ENCODE measurements at places on chromosomes 5 and 9. TPM values are rescaled to one million over a fixed set of nuclear protein-coding genes. Genes with fewer than 3 reads are reported as not detected.

IFNA2 gene
- total RNA-seq: not detected

MCTP1 gene
- 12.5 TPM for total RNA-seq

DDX4 gene
- not detected for total RNA-seq

MYORG gene
- 18.5 TPM for total RNA-seq

LCP2 gene
- 15.0 TPM for total RNA-seq

CD180 gene
- 0.81 TPM for total RNA-seq

PCDHGC3 gene
- 31.4 TPM for total RNA-seq

CBY3 gene
- not detected for total RNA-seq

FBP2 gene
- not detected for total RNA-seq

SLIT3 gene
- total RNA-seq: 32.2 TPM

PLAC8L1 gene
- not detected for total RNA-seq

GRCh38 chr9:94560237-94560636 lies 5.4 kb downstream of the PCAT7 start:
- H3K27me3 ChIP-seq: no peaks in the 10 kb centered on the region
- H3K27ac ChIP-seq: no peak overlapping the region
- no peak overlapping the region for H3K4me3 ChIP-seq
- no peaks in the 10 kb centered on the region for H3K36me3 ChIP-seq

DNA sequence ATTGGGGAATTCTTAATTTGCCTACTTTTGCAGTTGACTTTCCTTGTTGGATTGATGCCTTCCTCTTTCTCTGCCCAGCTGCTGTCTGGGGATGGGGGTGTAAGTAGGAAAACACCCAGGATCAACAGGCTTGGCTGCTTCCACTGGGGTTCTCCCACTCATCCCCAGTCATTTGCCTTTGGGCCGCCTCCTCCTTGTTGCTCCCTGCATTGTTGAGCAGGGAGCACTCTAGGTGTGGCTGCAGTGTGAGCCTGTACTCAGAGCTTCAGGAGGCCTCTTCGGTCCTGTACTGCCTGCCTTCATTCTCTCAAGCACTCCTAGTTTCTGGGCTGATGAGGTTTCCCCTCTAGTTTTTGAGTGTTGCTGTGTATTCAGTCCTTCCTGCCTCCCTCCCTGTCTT lies 12.1 kb downstream of the RHOBTB3 start:
- no peaks in the 10 kb centered on the region for H3K27me3 ChIP-seq
- no peak overlapping the region for H3K27ac ChIP-seq
- no peaks in the 10 kb centered on the region for H3K36me3 ChIP-seq
- H3K4me3 ChIP-seq: no peak overlapping the region
- H3K4me1 ChIP-seq: peaks cover 3% of the 10 kb centered on the region
- DNase-seq: no peak

GRCh38 chr5:169653091-169653490 lies 16.0 kb downstream of the DOCK2 start:
- peaks cover 17% of the 10 kb centered on the region for H3K4me1 ChIP-seq
- no peak for DNase-seq
- no peak overlapping the region for H3K27ac ChIP-seq
- H3K36me3 ChIP-seq: no peaks in the 10 kb centered on the region

DNA sequence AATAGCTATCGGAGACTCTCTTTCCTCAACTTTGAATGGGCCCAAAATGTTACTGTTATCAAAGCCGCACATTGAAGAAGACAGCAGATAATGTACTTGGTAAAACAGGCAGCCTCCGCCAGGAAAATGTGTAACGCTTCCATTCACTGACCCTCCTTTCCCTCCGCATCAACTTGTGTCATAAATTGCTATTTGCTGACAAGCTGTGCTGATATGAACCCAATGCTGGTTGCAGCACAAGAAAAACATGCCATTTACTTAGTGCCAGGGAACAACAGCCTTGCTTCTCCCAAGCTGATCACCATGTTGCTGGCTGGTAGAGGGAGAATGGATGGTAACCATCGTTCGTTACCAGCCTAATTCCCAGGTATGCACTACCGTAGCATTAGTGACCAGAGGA lies 162.6 kb upstream of the PPP1R2B start:
- no peak for DNase-seq
- no peak overlapping the region for H3K4me3 ChIP-seq
- no peaks in the 10 kb centered on the region for H3K36me3 ChIP-seq
- H3K4me1 ChIP-seq: peaks cover 3% of the 10 kb centered on the region
- no peaks in the 10 kb centered on the region for H3K27me3 ChIP-seq

DNA sequence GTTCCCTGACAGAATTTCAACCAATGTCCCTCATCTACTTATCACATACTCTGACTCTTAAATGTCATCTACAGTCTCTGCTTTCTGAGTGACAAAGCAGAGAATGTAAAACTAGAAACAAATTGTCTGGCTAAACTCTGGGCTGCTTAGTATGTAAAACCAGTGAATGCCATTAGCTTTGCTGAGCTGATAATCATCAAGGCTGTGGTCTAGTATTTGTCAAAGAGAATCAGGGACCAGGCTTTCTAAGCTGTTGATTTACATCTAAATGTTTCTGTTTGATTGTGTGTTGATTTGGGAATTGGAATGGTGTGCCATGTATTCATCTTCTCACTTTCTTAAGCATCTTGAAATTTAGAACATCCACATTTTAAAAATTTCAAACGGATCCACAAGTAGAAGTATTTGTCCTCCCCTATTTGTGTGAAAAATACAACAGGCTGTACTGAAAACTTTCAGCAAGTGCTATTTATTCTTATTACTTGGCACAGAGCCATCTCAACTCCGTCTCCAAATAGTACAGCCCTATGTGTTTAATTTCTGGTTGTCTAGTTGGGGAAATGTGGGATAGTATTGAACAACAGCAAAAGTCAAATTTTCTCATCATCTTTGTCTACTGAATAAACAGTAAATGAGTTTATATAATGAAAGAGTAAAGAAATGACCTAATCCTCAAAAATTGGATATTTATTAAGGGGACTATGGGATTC lies 251.5 kb downstream of the KCTD16 start:
- no peaks in the 10 kb centered on the region for H3K36me3 ChIP-seq
- no peak overlapping the region for H3K27ac ChIP-seq
- no peaks in the 10 kb centered on the region for H3K4me1 ChIP-seq
- H3K4me3 ChIP-seq: no peak overlapping the region
- H3K27me3 ChIP-seq: no peaks in the 10 kb centered on the region

DNA sequence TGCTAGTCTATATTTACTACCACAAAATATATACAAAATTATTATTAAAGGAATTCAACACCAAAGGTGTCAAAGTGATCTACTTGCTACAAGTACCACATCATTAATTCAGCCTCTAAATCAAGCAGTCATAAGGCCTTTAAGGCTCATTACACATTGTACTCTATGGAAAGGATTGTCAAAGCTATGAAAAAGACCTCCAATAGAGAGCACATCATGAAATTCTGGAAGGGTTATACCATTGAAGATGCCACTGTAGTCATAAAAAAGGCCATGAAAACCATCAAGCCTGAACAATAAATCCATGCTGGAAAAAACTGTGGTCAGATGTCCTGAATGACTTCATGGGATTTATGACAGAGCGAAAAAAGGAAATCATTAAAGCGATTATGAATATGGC lies 708.0 kb upstream of the FAM174A start:
- H3K27ac ChIP-seq: no peak overlapping the region
- DNase-seq: no peak
- no peaks in the 10 kb centered on the region for H3K4me1 ChIP-seq
- H3K27me3 ChIP-seq: no peaks in the 10 kb centered on the region

- no peaks in the 10 kb centered on the region for H3K4me1 ChIP-seq
- H3K36me3 ChIP-seq: no peaks in the 10 kb centered on the region
- no peak overlapping the region for H3K27ac ChIP-seq
- H3K27me3 ChIP-seq: no peaks in the 10 kb centered on the region
Observed at GRCh38 chr9:117926031-117926658, 221.9 kb downstream of the TLR4 start.

DNA sequence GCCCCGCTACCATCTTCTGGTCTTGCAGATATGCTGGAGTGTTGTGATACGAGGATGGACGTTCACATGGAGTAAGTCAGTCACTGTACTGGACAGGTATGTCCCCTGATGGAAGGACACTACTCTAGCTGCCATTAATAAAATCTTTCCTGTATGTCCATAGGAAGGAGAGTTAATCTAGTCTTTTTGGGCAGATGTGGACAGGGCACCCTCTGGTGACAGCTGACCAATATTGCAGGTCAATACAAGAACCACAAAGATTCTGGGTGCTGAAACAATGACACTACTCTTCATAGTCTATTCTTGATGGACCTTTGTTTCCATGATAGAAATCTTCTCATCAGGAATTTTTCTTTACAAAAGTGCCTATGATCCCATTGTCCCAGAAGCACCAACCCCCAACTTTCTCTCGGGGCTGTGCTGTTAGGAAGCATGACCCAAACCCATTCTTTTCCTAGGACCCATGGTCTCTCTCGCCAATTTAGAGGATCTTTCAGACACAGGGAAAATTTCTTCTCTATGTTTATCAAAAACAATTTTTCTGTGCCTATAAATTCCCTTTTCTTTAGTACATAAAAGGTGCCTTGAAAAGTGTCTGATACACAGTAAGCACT lies 376.9 kb downstream of the DTWD2 start:
- no peak for DNase-seq
- no peaks in the 10 kb centered on the region for H3K27me3 ChIP-seq
- H3K36me3 ChIP-seq: no peaks in the 10 kb centered on the region
- no peak overlapping the region for H3K4me3 ChIP-seq
- H3K27ac ChIP-seq: no peak overlapping the region

GRCh38 chr9:720239-720881 lies 121.1 kb upstream of the DMRT1 start:
- no peaks in the 10 kb centered on the region for H3K27me3 ChIP-seq
- H3K36me3 ChIP-seq: no peaks in the 10 kb centered on the region
- DNase-seq: no peak
- peak overlapping the region; percentile 13 for H3K27ac ChIP-seq

GRCh38 chr5:176916337-176916736 lies 17.2 kb upstream of the HK3 start:
- no peaks in the 10 kb centered on the region for H3K4me1 ChIP-seq
- H3K27me3 ChIP-seq: no peaks in the 10 kb centered on the region
- no peak overlapping the region for H3K27ac ChIP-seq
- no peak for DNase-seq
- no peak overlapping the region for H3K4me3 ChIP-seq
- H3K36me3 ChIP-seq: peaks cover 4% of the 10 kb centered on the region

DNA sequence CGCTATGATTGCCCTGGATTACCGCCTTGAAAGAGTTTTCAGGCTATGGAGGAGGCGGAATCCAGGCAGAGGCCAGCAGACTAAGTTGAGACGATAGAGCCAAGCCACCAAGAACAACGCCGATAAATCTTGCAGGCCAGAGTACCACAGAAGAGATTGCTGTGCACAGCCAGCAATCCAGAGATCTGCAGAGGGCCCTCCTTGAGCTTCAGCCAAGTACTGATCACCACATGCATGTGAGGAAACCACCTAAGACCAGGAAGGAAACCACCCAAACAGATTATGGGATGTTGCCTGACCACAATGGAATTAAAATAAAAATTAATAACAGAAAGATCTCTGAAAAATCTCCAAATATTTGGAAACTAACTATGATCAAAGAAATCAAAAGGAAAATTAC lies 74.9 kb downstream of the GCNT4 start:
- H3K36me3 ChIP-seq: no peaks in the 10 kb centered on the region
- no peaks in the 10 kb centered on the region for H3K27me3 ChIP-seq
- DNase-seq: no peak
- H3K4me3 ChIP-seq: no peak overlapping the region
- no peaks in the 10 kb centered on the region for H3K4me1 ChIP-seq

- H3K36me3 ChIP-seq: no peaks in the 10 kb centered on the region
- DNase-seq: no peak
- peaks cover 37% of the 10 kb centered on the region for H3K4me1 ChIP-seq
Observed at GRCh38 chr9:27382975-27383374, 86.0 kb upstream of the EQTN start.

GRCh38 chr5:93654676-93655075 lies 71.7 kb downstream of the NR2F1 start:
- H3K4me1 ChIP-seq: no peaks in the 10 kb centered on the region
- H3K27me3 ChIP-seq: no peaks in the 10 kb centered on the region
- no peak overlapping the region for H3K27ac ChIP-seq
- DNase-seq: no peak
- H3K36me3 ChIP-seq: no peaks in the 10 kb centered on the region

DNA sequence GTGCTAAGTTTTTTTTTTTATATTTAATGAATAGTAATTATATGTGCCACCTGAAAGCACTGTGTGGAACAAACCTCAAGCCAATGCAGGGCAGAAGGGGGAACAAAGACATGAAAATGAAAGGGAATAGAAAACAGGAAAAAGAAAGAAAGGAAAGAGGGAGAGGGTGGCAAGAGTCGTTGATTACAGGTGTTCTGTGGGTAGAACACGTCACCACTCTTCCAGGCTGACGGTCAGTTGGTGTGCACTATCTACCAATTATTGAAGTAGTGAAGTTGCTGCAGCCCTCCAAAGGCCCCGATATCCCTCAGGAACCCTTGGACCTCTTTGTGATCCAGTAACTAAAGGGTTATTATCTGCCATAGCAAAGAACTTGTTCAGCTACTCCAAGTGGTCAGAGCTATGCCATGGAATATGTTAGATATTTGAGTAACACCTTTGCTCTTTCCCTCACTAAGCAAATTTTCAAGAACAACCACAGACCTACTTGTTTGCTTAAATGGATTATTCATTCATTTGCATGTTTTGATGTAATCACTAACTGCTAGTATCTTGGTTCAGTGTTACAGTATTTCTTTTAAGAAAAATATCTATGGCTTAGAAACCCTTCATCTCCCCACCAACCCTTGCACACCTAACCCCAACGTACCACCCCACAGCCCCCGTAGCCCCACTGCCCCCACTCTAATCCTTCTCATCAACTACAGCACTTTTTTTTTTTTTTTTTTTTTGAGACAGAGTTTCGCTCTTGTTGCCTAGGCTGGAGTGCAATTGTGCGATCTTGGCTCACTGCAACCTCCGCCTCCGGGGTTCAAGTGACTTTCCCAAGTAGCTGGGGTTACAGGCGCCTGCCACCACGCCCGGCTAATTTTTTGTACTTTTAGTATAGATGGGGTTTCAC lies 31.3 kb downstream of the FYB1 start:
- H3K27me3 ChIP-seq: no peaks in the 10 kb centered on the region
- H3K4me1 ChIP-seq: no peaks in the 10 kb centered on the region
- H3K27ac ChIP-seq: no peak overlapping the region
- no peak for DNase-seq

- H3K4me1 ChIP-seq: peaks cover 62% of the 10 kb centered on the region
- H3K4me3 ChIP-seq: peak overlapping the region; percentile 83
- H3K27me3 ChIP-seq: no peaks in the 10 kb centered on the region
- DNase-seq: no peak
- H3K27ac ChIP-seq: peak overlapping the region; percentile 96
- no peaks in the 10 kb centered on the region for H3K36me3 ChIP-seq
Observed at GRCh38 chr5:55306641-55307382, 682 bp downstream of the DHX29 start.
